ENCODE measurements at places on chromosomes 3 and 15.

- H3K36me3 ChIP-seq, result peaks cover 5% of the 10 kb centered on the region
- DNase-seq, result peak; percentile 3
- H3K4me3 ChIP-seq, result no peak overlapping the region
- H3K27me3 ChIP-seq, result no peaks in the 10 kb centered on the region
These were observed 4.8 kb downstream of the CCDC12 start for GRCh38 chr3:46971742-46972141.

- no peaks in the 10 kb centered on the region for H3K4me1 ChIP-seq
- no peak for DNase-seq
- H3K36me3 ChIP-seq, result no peaks in the 10 kb centered on the region
- H3K27me3 ChIP-seq, result no peaks in the 10 kb centered on the region
- no peak overlapping the region for H3K27ac ChIP-seq
- H3K4me3 ChIP-seq, result no peak overlapping the region
These were observed 63.6 kb upstream of the SNTN start for GRCh38 chr3:63588895-63589294.

DNA sequence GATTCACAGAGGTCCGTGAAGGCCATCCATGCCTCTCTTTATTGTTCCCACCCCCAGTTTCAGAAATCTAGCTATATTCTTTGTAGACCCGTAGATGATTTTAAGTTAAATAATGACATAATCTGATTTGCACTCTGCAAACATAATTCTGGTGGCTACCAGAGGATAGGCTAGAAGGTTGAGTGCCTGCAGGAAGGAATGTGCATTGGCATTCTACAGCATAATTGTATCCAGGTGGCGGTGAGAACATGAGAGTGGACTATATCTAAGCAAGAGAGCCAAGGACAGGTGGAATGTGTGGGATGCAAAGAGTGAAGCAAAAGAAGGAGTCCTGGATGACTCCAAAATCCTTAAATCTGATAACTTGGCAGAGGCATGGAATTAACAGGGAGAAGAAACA is 298.5 kb upstream of the MME start:
- no peak for DNase-seq
- H3K4me3 ChIP-seq, result no peak overlapping the region
- no peaks in the 10 kb centered on the region for H3K4me1 ChIP-seq
- no peak overlapping the region for H3K27ac ChIP-seq
- H3K27me3 ChIP-seq, result no peaks in the 10 kb centered on the region
- no peaks in the 10 kb centered on the region for H3K36me3 ChIP-seq

DNA sequence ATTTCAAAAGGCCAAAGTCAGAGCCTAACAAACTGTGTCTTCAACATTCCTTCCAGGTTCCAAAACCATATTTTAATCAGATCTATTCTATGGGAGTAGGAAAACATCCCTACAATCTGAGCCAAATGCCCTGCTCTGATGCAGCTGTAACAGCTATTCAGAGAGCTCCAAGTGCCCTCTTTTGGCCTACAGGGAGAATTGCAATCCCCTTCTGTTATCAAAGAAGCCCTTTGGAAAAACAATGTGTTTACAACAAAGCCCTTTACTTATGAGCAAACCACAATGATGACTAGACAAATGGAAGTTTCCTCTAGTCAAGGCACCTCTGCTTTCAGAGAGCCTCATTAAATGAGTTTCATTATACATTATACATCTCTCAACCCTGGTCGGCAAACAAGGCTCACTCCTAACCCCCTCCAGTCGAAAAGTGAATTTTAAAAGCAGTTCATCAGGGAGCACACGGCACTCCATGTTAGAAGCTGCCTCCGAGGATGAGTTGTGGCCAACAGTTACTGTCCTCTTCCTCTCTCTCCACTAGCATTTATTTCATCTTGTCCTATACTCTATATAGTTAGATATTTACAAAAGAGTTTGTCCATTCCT is 42.6 kb upstream of the TMCO5A start:
- no peaks in the 10 kb centered on the region for H3K27me3 ChIP-seq
- no peaks in the 10 kb centered on the region for H3K4me1 ChIP-seq
- DNase-seq, result peak; percentile 44
- no peak overlapping the region for H3K27ac ChIP-seq
- H3K4me3 ChIP-seq, result no peak overlapping the region

GRCh38 chr15:70320482-70320881 is 222.8 kb upstream of the TLE3 start:
- H3K4me1 ChIP-seq, result no peaks in the 10 kb centered on the region
- no peaks in the 10 kb centered on the region for H3K36me3 ChIP-seq
- no peak for DNase-seq

DNA sequence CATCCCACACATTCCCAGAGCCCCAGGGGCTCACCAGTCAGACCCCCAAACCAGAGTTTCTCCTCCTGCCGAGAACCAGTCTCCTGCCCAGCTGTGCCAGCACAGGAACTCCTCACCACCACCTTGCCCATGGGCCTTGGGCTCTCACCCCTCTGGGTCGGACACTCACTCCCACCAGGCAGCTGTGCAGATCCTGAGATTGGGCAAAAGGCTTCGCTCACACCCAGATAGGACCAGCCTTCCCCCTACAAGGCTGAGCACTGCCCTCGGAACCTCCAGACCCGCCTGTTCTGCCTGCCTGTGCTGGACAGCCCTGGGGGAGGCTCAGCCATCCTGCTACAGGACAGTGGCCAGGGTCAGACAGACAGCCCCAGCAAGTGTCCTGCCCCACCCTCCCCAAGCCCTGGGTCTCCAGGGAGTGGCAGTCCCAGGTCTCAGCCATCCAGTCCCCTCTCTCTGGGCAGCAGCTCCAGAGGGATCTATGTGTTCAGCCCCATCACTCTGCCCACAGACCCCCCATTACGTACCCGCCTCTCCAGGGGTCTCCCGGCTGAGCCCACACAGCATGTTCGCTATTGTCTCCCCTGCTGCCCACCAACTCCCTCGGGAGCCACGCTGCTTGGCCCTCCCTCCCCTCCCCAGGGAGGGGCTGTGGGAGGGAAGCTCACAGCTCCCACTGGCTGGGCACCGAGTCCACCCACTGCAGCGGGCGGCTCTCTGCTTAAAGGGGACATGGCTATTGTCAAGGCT is at the start of gene GRIP2:
TSS of gene GRIP2 (minus strand) at position 601 of the 750 bp plus-strand sequence. CDS start at position 567, 34 bp downstream.
- no peaks in the 10 kb centered on the region for H3K4me1 ChIP-seq
- no peaks in the 10 kb centered on the region for H3K27me3 ChIP-seq
- no peak within 1 kb of the TSS for H3K4me3 ChIP-seq
- DNase-seq, result peak; percentile 52
- no peak within 1 kb of the TSS for H3K27ac ChIP-seq

DNA sequence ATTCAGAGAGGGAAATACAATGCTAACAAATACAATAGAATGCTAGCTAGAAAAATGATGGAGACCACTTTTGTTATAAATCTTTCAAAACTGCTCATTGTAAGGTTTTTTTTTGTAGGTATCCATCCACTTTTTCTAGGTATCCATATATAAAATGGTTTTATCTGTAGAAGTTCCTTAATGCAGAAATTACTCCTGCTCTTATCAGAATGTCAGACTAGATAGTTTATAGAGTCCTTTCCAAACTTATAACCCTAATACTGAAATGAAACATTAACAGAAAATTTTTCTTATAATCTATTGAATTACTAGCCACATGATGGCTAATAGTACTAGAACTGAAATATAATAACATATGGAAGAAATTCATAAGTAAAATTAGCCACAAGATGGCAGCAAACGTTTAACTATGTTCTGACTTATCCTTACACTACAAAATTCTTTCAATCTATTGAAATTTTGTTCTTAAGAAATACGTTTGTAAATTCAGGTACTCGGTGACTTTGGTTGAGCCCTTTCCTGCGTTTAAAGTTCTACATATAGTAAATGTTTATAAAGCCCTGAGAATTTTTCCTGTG is 58.5 kb downstream of the ECT2 start:
- H3K4me3 ChIP-seq, result no peak overlapping the region
- H3K36me3 ChIP-seq, result no peaks in the 10 kb centered on the region
- peak; percentile 56 for DNase-seq
- H3K27ac ChIP-seq, result no peak overlapping the region
